ENCODE measurements at places on chromosomes 6 and 20. TPM values are rescaled to one million over a fixed set of nuclear protein-coding genes. Genes with fewer than 3 reads are reported as not detected.

- DNase-seq = no peak
These were observed 11.1 kb upstream of the EYA4 start for GRCh38 chr6:133230052-133230451.

GRCh38 chr6:132456700-132457143 is 55.4 kb upstream of the MOXD1 start:
- DNase-seq = peak; percentile 37

- peak; percentile 75 for DNase-seq
These were observed 78.9 kb upstream of the ISM1 start for GRCh38 chr20:13142143-13142542.

- no peak for DNase-seq
These were observed 94.1 kb downstream of the MAN1A1 start for GRCh38 chr6:119255492-119255891.

The KIAA1586 gene
- total RNA-seq = 15.2 TPM

The GGTLC1 gene
- total RNA-seq = not detected

The ATP9A gene
- 1.8 TPM for total RNA-seq
